ENCODE measurements at places on chromosomes 1 and 21.

- DNase-seq: no peak
Measured at GRCh38 chr1:22317231-22317919, 134.3 kb upstream of the ZBTB40 start.

DNA sequence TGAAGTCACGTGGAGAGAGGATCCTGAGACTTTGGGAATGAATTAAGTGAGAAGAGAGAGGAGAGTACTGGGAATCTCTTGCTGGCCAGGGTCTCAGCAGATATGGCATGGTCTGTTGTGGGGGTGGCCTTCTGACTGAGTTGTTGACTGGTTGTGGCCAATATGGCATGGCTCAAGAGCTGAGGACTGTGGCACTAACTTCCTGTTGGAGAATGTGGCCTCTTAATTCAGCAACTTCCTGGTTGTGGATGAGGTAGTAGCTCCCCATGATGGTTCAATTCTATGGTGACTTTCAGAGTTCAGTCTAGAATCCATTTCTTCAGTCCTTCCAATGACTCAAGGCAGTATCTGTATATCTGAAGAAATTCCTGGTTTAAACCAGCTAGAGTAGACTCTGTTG lies 44.7 kb upstream of the PAXBP1 start:
- no peak for DNase-seq

GRCh38 chr1:208803011-208803811 lies 559.0 kb upstream of the PLXNA2 start:
- no peak for DNase-seq

DNA sequence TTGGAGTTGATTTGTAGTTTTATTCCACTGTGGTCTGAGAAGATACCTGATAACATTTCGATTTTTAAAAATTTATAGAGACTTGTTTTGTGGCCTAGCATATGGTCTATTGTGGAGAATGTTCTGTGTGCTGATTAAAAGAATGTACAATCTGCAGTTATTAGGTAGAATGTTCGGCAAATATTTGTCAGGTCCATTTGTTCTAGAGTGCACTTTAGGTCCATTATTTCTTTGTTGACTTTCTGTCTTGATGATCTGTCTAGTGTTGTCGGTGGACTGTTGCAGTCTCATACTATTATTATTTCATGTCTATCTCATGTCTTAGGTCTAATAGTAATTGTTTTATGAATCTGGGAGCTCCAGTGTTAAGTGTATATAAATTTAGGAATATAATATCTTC lies 116.8 kb downstream of the NME7 start:
- DNase-seq: no peak

GRCh38 chr1:844472-845026 lies 79.2 kb upstream of the SAMD11 start:
- DNase-seq: no peak

GRCh38 chr1:25676488-25676887 lies 59.9 kb downstream of the MAN1C1 start:
- no peak for DNase-seq

DNA sequence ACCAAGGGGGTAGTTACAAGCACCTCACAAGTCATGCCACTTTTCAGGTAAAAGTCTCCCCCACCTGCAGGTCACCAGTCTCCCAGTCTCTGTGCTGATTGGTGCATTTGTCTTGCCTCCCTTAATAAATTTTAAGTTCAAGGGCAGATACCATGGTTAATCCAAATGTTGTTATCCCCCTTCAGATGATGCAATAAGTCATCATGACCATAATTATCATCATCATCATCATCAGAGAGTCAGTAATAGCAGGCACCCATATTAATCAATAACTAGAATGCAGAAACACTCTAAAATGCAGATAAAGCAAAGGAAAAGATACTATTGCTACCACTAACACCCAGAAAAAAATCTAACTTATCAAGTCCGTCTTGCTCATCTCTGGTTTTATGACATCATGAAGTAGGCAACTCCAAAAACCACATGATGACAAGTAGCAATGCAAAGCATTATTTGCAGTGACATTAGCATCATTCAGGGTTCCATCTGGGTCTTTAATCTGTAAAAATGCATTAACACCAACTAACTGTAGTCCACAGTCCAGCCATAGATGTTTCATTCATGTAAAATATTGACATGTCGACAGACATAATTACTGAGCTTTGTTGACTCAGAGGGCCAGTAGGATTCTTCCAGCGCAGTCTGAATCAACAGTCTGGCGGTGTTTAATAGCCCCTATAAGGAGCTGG lies 492.0 kb upstream of the RUNX1 start:
- no peak for DNase-seq

- no peak for DNase-seq
Measured at GRCh38 chr1:100879422-100879821, 15.2 kb downstream of the EXTL2 start.

GRCh38 chr1:3272321-3273045 lies 182.0 kb upstream of the ARHGEF16 start:
- no peak for DNase-seq

- DNase-seq: no peak
Measured at GRCh38 chr1:182968151-182968741, 15.3 kb upstream of the SHCBP1L start.

GRCh38 chr1:26359981-26360806 lies 6.3 kb upstream of the CRYBG2 start:
- DNase-seq: no peak

- no peak for DNase-seq
Measured at GRCh38 chr1:147539122-147539575, 2.2 kb upstream of the BCL9 start.

- DNase-seq: no peak
Measured at GRCh38 chr1:109761227-109762038, 2.3 kb downstream of the EPS8L3 start.

DNA sequence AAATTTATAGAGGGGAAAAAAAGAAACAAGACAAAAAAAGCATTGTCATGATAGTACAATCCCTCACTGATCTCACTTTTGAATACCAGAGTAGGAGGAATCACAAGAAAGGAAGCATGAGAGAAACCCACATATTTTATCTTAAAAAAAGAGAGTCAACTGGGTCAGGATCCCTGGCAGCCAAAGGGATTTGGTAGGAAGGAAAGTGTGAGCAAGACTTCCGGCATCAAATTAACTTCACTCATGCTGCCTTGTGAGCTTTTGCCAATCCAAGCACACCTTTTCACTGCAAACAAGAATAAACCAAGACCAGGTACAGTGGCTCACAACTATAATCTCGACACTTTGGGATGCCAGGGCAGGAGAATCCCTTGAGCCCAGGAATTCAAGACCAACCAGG lies 53.1 kb downstream of the SLC9C2 start:
- no peak for DNase-seq

- DNase-seq: no peak
Measured at GRCh38 chr1:151583796-151584195, 28.1 kb upstream of the SNX27 start.

DNA sequence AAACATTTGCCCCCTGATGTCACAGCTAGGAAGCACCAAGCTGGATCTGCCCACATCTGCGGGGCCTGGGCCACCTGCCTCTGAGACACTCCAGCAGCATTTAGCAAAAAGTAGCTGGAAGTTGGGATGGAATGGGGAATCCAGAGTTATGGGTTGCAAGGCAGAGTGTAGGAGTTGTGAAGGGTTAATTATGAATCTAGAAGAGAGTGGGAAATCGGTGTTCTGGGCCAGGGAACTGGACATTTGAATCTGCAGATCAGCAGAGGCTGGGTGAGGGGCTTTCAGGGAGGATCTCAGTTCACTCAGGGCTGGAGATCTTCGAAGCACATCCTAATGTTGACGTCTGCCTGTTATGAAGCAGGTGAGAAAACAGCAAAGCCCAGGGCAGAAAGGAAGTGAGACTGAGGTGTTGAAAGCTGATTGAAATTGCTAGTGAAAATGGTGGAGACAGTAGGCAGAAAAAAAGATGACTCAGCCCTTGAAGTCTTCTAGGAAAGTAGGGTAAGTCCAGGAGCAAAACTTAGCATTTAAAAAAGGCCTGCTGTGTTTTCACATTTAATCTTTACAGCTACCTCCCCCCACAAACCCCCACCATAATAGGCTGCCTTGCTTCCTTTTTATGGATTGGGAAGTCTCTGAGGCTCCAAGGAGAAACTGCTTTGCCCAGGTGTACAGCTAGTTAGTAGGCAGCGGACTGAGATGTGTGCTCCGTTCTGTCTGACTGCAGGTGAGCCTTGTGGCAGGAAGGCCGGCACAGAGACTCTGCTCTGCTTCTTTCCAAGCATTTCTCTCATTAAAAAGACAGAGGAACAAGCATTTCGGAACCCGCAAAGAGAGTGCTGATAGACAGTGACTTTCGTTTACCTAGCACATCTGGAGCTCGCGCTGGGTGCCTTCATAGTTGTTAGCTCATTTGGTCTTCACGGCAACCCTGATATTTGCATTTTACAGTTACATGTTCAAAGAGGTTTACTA lies 7.2 kb downstream of the VANGL1 start:
- DNase-seq: no peak

- no peak for DNase-seq
Measured at GRCh38 chr21:14836950-14837349, 227.8 kb downstream of the NRIP1 start.

GRCh38 chr1:19479351-19480120 lies 5.8 kb downstream of the CAPZB start:
- peak; percentile 40 for DNase-seq

DNA sequence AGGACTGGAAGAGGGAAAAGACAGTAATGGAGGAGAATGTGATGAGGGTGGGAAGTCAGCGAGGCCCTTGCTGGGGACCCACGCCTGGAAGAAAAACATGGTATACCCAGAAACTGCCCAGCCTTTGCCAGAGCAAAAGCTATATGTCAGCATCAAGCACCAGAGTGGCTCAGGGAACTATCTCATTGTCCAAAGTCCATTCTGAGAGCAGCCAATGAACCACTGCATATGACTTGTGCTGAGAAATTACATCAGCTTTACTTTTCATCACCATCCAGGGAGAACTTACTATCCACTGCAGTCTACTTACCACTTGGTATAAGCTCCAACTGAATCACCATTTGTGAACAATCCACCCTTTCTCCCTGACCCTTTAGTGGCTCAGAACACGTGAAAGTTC lies 148.1 kb downstream of the TTLL7 start:
- no peak for DNase-seq

DNA sequence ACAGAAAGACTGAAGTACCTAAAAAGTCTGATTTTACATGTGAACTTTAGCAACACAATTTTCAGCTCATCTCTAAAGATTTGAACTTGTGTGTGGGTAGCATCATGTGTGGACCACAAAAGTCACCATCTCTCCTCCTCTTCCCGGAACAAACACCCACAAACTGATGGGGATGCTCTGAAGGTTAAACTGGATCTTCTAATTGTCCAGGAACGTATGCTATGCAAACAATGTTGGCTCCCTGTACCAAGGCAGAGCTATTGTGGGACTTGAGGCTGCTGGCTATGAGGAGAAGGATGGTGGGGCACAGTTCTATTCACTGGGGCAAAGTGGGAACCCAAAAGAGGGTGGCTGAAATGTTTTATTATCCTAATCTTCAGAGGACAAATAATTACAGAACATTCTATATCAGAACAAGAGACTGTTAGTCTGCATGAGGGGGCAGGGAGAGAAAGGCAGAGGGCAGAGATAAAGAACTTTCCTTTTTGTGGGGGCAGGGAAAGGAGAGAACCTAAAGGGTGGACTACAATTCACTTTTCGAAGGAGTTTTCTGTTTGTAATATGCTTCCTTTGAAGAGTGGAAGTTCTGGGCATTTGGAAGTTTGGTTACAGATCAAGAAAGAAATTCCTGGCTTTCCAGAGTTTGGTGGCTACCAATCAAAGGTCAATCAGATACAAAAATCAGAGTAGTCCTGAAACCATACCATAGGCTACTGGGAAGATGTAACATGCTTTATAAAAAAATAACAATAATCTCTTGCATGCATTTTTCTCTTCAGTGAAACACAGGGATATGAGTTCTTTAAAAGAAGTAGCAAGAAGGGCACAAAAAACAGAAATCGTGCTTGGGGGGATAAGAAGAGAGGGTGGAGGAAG lies 62.9 kb downstream of the GADD45A start:
- DNase-seq: no peak

DNA sequence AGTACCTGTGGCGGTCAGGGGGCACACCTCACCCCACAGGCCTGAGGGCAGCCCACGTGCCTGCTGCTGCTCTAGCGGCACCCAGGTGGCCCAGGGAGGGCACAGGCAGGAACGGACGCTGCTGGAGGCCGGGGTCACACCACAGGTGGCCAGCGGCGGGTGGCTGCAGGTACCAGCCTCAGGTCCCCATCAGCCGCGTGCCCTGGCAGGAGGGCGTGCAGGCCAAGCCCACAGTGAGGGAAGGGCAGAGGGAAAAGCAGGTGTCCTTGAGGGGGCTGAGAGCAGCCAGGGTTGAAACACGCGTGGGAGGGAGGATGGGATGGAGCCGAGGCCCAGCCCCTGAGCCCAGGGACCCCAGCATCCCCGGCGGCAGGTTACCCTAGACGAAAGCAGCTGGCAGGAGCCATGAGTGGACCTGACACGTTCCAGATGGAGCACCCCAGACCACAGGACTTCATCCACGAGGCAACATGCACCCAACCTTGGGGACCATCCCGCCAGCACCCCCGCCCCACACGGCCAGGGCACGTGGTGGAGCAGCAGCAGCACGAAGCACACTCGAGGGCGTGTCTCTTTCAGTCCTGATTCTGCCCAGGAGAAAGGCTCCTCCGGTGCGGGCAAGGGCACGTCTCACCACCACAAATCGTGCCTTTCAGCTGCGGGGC lies 3.7 kb downstream of the SLC19A1 start:
- DNase-seq: no peak

DNA sequence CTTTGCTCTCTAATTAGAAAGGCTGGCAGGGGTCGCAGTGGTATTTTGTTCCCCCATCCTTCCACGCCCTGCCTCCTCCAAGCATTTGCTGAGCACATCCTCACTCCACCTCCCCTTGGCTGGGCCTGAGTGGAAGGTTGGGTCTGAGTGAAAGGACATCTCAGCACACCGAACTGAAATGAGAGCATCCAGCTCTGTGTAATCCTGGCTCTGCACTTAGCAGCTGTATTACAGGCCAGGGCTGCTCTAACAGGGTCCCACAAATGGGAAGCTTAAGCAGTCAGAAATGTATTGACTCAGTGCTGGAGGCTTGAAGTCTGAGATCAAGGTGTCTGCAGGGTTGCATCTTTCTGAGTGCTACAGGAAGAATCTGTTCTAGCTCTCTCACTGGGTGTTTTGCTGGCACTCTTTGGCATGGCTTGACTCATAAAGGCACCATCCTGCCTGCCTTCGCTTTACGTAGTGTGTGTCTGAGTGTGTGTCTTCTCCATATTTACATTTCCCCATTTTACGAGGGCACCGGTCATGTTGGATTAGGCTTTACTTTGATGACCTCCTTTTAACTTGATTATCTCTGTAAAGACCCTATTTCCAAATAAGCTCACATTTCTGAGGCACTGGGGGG lies 48.5 kb upstream of the IGSF21 start:
- no peak for DNase-seq

GRCh38 chr1:27886744-27887143 lies 14.4 kb downstream of the THEMIS2 start:
- DNase-seq: no peak

GRCh38 chr1:87600854-87601253 lies 272.2 kb downstream of the LMO4 start:
- no peak for DNase-seq

GRCh38 chr1:234372011-234372757 lies 1.1 kb upstream of the COA6 start:
- DNase-seq: no peak

All from KG1 (cell line).